Hepatocyte (in vitro differentiated cells): ENCODE measurements at places on chromosomes 4 and X. TPM values are rescaled to one million over a fixed set of nuclear protein-coding genes. Genes with fewer than 3 reads are reported as not detected.

The PABPC1L2B gene
- not detected in 2 replicates for total RNA-seq

The AFAP1 gene
- total RNA-seq: 12.6 and 16.2 TPM in 2 replicates

The PRDM8 gene
- total RNA-seq: 0.40 and 1.8 TPM in 2 replicates

The PRKG2 gene
- 16.6 and 17.4 TPM in 2 replicates for total RNA-seq

The UXT gene
- 96.1 and 111 TPM in 2 replicates for total RNA-seq

The SRPX gene
- total RNA-seq: 82.4 and 101 TPM in 2 replicates

The HAUS7 gene
- 6.8 and 17.5 TPM in 2 replicates for total RNA-seq

DNA sequence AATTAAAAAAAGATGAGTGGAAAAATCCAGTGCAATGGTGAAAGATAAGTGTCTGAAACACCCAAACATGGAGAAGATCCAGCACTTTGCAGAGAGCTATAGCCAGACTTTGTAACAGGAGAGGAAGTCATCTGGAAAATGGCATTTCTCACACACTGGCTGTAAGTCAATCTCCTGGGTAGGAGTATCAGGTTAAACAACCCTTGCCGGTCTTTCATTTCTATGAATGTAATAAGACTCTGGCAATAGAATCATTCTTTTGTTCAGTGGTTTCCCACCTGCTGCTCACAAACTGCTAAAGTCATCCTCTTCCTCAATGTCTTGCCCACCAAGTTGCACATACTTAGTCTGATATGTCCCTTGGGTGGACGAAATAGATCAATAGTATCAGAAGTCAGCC is 94.0 kb upstream of the ATP8A1 start:
- H3K27me3 ChIP-seq: no peaks in the 10 kb centered on the region
- DNase-seq: no peak
- no peak overlapping the region for H3K4me3 ChIP-seq
- no peaks in the 10 kb centered on the region for H3K4me1 ChIP-seq
- H3K27ac ChIP-seq: no peak overlapping the region

DNA sequence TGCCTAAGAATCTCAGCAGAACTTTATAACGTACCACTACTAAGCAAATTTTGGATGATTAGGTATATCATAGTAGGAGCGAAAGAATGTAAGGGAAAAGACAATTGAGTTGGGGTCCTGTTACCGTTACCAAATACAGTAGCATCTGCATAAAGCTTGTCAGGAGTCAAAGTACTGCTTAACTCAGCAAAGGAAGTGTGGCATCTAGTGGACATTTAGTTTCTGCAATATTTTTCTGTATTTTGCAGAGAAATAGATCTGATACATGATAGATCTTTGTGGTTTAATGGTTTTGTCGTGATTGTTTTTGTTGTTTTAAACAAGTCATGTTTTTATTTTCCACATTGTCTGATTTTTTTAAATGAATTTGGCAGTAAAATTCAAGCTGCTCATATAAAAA is 81.0 kb upstream of the SMARCAD1 start:
- peak; percentile 16 for DNase-seq
- H3K36me3 ChIP-seq: no peaks in the 10 kb centered on the region
- H3K27me3 ChIP-seq: peaks cover 2% of the 10 kb centered on the region
- no peak overlapping the region for H3K4me3 ChIP-seq
- H3K27ac ChIP-seq: no peak overlapping the region

DNA sequence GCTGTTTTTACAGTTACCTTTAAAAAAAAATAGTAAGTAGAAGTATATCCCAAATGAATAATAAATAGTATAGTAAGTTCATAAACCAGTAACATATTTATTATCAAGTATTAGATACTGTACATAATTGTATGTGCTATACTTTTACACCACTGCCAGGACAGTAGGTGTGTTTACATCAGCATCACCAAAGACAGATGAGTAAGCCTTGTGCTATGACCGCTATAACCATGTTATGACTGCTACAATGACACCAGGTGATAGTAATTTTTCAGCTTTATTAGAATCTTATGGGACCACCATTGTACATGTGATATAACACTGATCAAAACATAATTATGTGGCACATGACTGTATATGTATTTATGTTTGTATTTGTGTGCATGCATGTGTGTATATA is 27.3 kb downstream of the PABPC4L start:
- no peaks in the 10 kb centered on the region for H3K4me1 ChIP-seq
- no peaks in the 10 kb centered on the region for H3K27me3 ChIP-seq
- no peak overlapping the region for H3K4me3 ChIP-seq

- no peaks in the 10 kb centered on the region for H3K36me3 ChIP-seq
- DNase-seq: peak; percentile 53
- peak overlapping the region; percentile 56 for H3K27ac ChIP-seq
- H3K27me3 ChIP-seq: no peaks in the 10 kb centered on the region
- no peak overlapping the region for H3K4me3 ChIP-seq
- peaks cover 5% of the 10 kb centered on the region for H3K4me1 ChIP-seq
Observed at GRCh38 chr4:68152411-68152810, 22.7 kb upstream of the TMPRSS11F start.

- H3K4me1 ChIP-seq: no peaks in the 10 kb centered on the region
- DNase-seq: no peak
- H3K36me3 ChIP-seq: no peaks in the 10 kb centered on the region
- no peak overlapping the region for H3K27ac ChIP-seq
Observed at GRCh38 chrX:39653691-39654090, 444.1 kb downstream of the BCOR start.

- H3K36me3 ChIP-seq: no peaks in the 10 kb centered on the region
- H3K27ac ChIP-seq: no peak overlapping the region
- no peak for DNase-seq
- no peak overlapping the region for H3K4me3 ChIP-seq
- H3K27me3 ChIP-seq: peaks cover 99% of the 10 kb centered on the region
Observed at GRCh38 chr4:37245391-37245954, 930 bp downstream of the NWD2 start.

DNA sequence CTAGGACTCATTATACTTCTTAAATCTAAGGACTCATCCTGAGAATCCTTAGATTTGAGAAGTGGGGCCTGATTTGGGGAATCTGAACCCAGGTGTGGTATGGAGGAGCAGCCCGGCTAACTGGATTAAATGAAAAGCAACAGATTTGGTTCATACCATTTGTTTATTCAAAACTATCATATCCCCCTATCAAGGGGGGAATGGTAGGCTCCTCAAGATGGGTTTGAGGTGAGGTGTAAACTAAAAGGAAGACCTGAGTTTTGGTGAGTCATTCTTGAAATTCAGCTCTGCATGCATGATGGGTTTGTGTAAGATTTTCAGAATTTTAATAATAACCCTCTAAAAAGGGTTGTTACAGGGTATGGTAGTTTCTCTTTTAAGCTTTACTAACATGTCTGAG is 53.4 kb downstream of the CASP6 start:
- H3K4me1 ChIP-seq: no peaks in the 10 kb centered on the region
- no peak for DNase-seq
- H3K27me3 ChIP-seq: no peaks in the 10 kb centered on the region
- H3K4me3 ChIP-seq: no peak overlapping the region

GRCh38 chr4:103397541-103397940 is 199.4 kb upstream of the CENPE start:
- H3K27me3 ChIP-seq: no peaks in the 10 kb centered on the region
- H3K36me3 ChIP-seq: no peaks in the 10 kb centered on the region
- H3K27ac ChIP-seq: no peak overlapping the region
- H3K4me1 ChIP-seq: no peaks in the 10 kb centered on the region
- no peak for DNase-seq

- H3K27ac ChIP-seq: no peak overlapping the region
- no peaks in the 10 kb centered on the region for H3K36me3 ChIP-seq
- H3K27me3 ChIP-seq: no peaks in the 10 kb centered on the region
- DNase-seq: no peak
- no peak overlapping the region for H3K4me3 ChIP-seq
Observed at GRCh38 chr4:174279433-174280155, 3.9 kb downstream of the FBXO8 start.

- H3K36me3 ChIP-seq: no peaks in the 10 kb centered on the region
- H3K27ac ChIP-seq: no peak overlapping the region
Observed at GRCh38 chr4:182185491-182185890, 57.7 kb upstream of the TENM3 start.

DNA sequence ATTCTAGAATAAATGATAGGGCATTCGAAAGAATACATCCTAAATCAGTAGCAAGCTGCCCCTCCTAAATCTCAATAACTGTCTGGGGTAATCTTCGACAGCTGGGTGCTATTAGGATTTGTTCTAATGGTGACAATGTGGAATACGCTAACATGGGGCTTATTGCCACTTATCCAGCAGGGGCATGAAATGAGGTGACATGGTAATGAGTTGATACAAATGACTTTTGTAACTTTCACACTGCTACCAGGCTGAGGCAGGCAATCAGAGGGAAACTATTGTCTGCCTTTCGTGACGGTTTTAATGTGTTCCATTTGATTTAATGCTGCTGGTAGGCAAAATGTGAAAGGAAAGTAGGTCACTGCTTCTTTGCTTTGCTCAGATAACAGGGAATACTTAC is 1047.4 kb upstream of the PABPC4L start:
- no peaks in the 10 kb centered on the region for H3K36me3 ChIP-seq
- H3K4me1 ChIP-seq: no peaks in the 10 kb centered on the region
- H3K27ac ChIP-seq: no peak overlapping the region
- no peaks in the 10 kb centered on the region for H3K27me3 ChIP-seq

GRCh38 chr4:136301749-136302495 is 1230.4 kb downstream of the PCDH18 start:
- DNase-seq: peak; percentile 11
- H3K27ac ChIP-seq: peak overlapping the region; percentile 79
- no peak overlapping the region for H3K4me3 ChIP-seq
- H3K27me3 ChIP-seq: no peaks in the 10 kb centered on the region
- H3K36me3 ChIP-seq: no peaks in the 10 kb centered on the region

DNA sequence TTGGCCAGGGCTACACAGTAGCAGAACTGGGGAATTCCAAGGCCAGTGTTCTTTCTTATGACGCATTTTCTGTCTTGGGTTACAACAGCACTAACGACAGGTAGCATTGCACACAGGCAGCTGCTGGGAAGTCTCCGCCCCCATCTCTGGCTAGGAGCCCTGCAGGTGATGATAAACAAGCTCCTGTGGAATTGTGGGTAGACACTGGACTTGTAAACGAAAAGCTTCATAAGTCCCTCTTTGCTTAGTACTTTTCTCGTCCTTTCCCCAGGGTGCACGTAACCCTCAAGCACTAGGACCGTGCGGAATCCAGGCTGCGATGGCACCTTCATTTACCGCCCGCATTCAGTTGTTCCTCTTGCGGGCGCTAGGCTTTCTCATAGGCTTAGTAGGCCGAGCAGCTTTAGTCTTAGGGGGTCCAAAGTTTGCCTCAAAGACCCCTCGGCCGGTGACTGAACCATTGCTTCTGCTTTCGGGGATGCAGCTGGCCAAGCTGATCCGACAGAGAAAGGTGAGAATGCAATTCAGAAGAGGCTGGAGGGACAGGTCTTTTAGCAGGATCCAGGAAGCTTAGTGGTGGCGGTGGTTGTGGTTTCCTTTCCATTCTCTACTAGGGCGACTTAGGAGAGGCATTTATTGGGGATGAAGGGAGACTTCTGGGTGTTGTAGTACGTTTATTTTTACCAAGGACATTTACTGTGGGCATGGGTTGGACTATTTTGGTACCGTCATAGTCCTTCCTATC is at the start of gene FAAH2:
Gene FAAH2, plus strand, starts transcription at position 200 of the 745 bp plus-strand sequence. Its CDS starts 120 bp downstream, at position 320.
- H3K36me3 ChIP-seq: no peaks in the 10 kb centered on the region
- peak within 1 kb of the TSS; percentile 90 for H3K27ac ChIP-seq
- no peaks in the 10 kb centered on the region for H3K4me1 ChIP-seq

- H3K27me3 ChIP-seq: no peaks in the 10 kb centered on the region
- H3K27ac ChIP-seq: peak overlapping the region; percentile 10
- no peak for DNase-seq
Observed at GRCh38 chr4:123747016-123747415, 350.4 kb downstream of the SPRY1 start.

DNA sequence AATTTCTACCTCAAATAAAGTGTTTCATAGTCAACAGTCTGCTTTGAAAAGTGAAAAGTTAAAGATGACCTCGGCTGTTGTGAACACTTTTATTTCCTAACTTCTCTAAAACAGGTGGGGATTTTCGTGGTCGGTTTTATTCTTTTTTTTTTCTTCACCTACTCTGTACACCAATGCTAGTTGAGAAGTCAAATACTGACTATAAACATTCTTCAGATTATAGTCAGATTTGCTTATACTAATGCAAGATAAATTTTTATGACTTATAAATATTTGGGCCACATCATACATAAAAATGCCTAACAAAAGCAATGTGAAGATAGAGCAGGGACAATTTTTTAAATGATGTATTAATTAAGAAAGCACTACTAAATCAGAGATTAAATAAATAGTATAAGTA is 98.1 kb upstream of the GPR34 start:
- H3K27ac ChIP-seq: no peak overlapping the region
- no peak for DNase-seq
- no peaks in the 10 kb centered on the region for H3K27me3 ChIP-seq
- H3K4me1 ChIP-seq: no peaks in the 10 kb centered on the region
- H3K36me3 ChIP-seq: no peaks in the 10 kb centered on the region

DNA sequence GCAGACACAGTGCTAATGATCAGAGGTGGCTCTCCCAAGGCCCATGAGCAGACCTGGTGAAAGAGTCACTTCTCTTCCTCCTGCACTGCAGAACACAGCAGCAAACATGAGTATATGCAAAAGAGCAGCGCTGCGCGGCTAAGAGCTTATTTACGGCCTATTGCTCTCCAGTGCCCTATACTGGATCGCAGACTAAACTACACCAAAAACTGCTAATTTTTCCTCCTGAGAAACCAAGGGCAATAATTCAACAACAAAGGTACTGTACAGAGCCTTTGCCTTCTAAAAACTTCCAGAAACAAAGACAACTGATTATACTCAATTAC is 702.5 kb downstream of the ARAP2 start:
- no peaks in the 10 kb centered on the region for H3K4me1 ChIP-seq
- H3K27ac ChIP-seq: no peak overlapping the region
- no peaks in the 10 kb centered on the region for H3K27me3 ChIP-seq
- no peak overlapping the region for H3K4me3 ChIP-seq

- H3K36me3 ChIP-seq: no peaks in the 10 kb centered on the region
- no peaks in the 10 kb centered on the region for H3K27me3 ChIP-seq
- no peak for DNase-seq
- H3K4me3 ChIP-seq: no peak overlapping the region
- no peak overlapping the region for H3K27ac ChIP-seq
Observed at GRCh38 chr4:124970011-124970410, 257.5 kb upstream of the ANKRD50 start.

DNA sequence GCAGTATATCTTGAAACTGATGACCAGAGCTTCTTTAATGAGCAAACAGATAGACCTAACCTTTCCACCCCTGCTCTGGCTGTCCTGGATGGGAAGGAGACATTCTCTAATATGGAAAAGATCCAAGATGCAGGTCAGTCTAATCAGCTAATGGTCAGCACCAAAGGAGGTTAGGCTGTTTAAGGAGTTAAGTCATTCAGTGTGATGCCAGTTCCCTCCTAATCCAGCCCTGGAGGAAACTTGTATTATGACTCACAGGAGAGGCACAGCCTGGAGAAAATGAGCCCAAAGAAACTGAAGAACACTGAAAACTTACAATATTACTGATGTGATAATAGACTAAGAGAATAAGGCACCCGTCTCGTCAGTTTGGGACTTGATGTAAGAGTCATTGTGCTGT is 323.0 kb downstream of the HNRNPD start:
- peaks cover 12% of the 10 kb centered on the region for H3K27me3 ChIP-seq
- no peaks in the 10 kb centered on the region for H3K36me3 ChIP-seq
- no peaks in the 10 kb centered on the region for H3K4me1 ChIP-seq
- no peak overlapping the region for H3K27ac ChIP-seq

- no peaks in the 10 kb centered on the region for H3K27me3 ChIP-seq
- no peaks in the 10 kb centered on the region for H3K36me3 ChIP-seq
- DNase-seq: no peak
- no peak overlapping the region for H3K4me3 ChIP-seq
Observed at GRCh38 chr4:144338834-144339233, 198.3 kb upstream of the GYPA start.
